ENCODE measurements at places on chromosomes 5 and 9.

- DNase-seq: no peak
Observed at GRCh38 chr5:7422316-7423106, 26.6 kb downstream of the ADCY2 start.

- no peak for DNase-seq
Observed at GRCh38 chr5:37637165-37637845, 202.5 kb downstream of the GDNF start.

- DNase-seq: peak; percentile 65
Observed at GRCh38 chr5:61732369-61732768, 400.3 kb downstream of the ZSWIM6 start.

DNA sequence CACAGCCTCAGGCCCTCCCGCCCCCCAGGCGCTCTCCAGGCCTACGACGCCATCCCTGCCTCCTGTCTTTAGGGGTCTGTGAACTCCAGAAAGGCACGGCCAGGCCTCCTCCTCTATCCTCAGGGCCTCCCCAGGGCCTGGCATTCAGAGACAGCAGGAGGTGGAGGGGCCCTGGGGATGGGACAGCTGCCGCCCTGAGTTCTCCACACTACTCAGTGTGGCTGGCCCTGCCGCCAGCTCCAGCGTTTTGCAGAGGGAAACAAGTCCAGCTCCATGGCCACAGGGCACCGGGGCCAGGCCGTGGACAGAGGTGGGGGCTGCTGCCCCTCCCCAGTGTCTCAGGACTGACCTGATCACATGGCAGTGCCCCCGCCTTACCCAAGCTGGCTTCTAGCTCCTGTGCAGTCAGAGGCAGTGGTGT is 16.4 kb downstream of the SH3GLB2 start:
- peak; percentile 56 for DNase-seq

GRCh38 chr5:180688330-180689070 is 39.1 kb upstream of the FLT4 start:
- DNase-seq: no peak

- DNase-seq: no peak
Observed at GRCh38 chr5:57348376-57349140, 134.1 kb downstream of the ACTBL2 start.

GRCh38 chr5:91865915-91866314 is 482.8 kb upstream of the ARRDC3 start:
- no peak for DNase-seq

- no peak for DNase-seq
Observed at GRCh38 chr9:96342571-96343245, 40.7 kb upstream of the HSD17B3 start.

DNA sequence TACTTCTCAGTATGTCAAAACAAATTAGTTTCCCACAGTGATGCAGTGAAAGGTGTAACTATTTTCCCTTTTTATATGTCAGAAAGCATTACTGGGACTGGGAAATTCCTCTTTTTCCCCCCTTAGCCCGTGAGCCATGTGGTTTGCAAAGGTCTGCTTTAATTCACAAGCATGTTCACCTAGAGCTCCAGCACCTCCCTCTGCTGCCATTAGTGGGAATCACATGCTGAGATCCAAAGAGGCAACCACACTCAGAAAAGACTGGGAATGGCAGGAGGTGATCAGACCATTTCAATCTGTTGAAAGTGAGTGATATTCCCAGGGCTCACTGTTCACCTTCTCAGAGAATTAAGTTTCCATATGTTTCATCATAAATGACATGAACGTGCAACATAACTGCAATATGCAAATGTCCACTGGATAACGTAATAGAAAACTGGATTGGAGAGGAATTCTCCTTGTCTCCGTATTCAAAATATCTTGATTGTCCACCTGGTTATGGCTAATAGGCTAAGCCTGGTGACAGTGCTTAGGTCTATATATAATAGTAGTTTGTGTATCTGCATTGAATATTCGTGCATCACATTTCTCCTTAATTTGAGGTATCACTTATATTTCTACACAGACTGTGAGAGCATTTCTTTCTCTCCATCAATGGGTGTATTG is 703.5 kb upstream of the WWC1 start:
- DNase-seq: peak; percentile 50

DNA sequence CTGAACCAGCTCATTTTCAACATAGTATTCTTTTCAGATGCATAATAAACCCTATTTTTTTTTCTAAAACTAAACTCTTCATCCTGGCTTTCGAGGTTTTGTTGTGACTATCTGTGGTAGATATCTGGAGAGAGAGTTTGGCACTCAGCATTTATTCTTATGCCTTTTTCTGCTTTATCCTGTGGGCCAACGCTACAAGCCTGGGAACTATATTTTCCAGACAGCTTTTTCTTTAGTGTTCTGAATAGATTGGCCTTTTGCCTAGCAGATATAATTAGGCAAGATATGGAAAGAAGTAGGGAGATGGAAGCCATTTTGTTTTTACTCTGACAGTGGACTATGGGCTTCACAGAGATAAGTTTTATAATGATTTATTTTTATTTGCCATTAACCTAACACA is 486.7 kb downstream of the TMEM232 start:
- no peak for DNase-seq

DNA sequence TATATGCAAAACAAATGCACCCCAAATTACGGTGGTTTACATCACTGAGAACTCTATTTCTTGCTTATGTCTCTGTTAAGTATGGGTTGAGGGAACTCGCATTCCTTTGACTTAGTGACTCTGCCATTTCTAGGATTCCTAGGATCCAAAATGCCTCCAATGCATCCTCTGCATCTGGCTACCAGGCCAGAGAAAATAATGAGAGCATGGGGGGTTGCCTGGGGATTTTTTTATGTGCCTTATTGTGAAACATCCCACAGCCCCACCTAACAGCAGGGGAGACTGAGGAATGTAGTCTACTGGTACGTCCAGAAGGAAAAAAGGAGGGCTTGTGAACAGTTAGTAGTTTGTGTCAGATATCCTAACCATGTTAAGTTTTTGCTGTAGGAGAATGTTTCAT is 466.0 kb upstream of the ARRDC3 start:
- DNase-seq: no peak

- DNase-seq: no peak
Observed at GRCh38 chr9:78707481-78707991, 410.6 kb downstream of the PSAT1 start.

DNA sequence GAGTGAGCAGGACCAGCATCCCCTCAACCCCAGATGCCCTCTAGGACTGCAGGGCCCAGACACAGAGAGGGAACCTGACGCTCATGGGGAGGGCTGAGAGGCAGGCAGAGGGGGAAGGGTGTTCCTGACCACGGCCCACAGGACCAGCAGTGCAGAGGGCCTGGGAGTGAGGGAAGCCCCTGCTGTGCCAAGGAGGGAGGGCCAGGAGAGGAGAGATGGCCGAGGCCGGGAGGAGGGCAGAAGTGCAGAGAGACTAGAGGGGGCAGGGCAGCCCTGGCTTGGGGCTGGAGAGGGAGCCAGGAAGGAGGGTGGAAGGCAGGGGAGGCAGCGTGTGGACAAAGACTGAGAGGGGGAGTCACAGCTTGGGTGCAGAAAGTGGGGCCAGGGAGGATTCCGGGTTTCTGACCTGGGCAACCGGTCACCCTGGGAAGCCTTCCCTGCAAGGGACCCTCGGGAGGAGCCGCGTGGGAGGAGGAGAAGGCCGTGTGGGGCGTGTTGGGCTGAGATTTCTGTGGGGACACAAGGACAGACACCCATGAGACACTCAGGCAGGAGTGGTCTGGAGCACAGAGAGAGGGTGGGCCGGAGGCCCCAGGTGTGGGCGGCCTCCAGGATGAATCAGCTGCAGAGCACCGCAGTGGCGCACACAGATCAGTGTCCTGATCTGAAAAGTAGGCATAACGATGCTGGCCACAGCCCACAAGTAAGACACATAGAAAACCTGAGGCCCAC is 117.5 kb downstream of the ADAMTS2 start:
- peak; percentile 32 for DNase-seq

GRCh38 chr9:133731876-133732638 is 6.1 kb downstream of the SARDH start:
- DNase-seq: no peak

DNA sequence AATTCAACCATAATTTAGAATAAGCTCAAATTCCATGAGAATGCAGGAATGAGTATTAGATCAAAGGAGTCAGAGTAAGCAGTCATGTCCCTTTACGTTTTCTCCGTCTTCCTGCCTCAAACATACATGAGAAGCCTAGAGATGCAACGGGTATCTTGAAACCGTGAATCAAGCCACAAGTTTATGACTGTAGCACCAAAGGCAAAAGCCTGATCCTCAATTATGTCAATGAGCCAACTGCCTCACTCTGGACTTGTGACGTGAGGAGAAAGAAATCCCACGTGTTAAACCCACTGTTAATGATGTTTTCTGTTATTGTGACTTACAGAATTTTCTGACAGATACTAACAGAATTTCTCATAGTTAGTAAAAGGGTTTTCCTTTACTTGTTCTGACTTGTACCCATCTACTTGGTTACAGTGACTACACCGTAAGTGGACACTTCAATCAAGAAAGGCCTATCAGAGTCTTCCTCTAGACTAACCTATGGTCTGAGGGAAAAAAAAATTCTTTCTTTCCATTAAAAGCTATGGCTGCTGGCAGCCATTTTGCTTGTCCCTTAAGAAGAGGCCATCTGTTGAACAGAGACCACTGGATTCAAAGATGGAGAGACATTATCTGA is 35.3 kb upstream of the HK3 start:
- no peak for DNase-seq

GRCh38 chr5:64519263-64519662 is 13.4 kb downstream of the RGS7BP start:
- no peak for DNase-seq

GRCh38 chr9:93231121-93231694 is 47.3 kb downstream of the WNK2 start:
- no peak for DNase-seq

DNA sequence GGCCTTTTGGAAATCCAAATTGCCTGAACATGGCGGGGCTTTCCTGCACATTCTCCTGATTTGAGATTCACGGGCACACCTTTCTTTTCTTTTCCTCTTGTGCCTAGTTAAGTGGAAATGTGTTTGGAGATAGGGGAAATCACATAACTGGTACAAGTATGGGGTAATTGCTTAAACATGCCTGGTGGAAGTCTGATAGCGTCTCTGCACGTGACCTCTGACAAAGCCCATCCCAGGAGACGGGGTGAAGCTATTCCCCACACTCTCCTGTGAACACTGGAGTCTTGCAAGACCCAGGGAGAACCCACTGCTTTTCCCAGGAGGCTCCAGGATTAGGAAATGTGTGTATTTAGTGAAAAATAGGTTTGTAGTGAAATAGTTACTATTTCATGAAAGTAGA is 2.9 kb upstream of the REEP2 start:
- no peak for DNase-seq

- no peak for DNase-seq
Observed at GRCh38 chr5:137332296-137332695, 166.8 kb downstream of the SPOCK1 start.

DNA sequence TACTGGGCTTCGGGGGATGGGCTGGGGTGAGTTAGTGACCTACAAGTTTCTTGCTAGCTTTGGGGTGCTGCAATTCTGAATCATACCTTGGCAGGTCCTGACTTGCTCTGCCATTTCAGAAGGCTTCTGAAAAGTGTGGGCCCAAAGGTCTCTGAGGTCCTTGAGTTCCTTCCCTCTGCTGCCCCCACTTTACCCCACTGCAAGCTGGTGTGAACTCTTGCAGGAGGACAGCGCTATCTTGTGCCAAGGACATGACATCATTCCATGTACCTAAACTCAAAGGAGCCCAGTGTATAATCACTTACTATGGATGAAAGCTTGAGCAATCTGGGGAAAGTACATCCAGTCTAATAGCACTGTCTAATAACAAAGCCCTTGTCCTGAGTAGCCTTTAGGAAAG is 157.4 kb downstream of the RMI1 start:
- no peak for DNase-seq

DNA sequence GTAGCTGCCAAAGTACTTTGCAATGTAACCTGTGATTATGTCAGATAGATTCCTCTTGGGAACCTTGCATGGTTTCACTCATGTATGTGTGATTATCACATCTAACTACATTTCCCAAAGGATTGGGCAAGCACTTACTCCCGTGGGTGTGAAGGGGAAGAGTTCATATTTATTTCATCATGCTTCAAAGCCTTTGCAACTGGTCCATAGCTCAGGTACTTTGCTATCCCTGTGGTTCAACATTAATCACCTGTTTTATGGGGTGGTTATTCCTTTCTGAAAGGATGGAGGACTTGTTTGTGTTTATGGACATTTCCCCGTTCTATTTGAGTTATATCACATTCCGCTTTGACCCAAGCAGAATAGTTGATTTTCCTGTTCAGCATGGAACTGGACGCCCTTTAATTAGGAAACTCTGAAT is 13.6 kb upstream of the ERMP1 start:
- DNase-seq: no peak

DNA sequence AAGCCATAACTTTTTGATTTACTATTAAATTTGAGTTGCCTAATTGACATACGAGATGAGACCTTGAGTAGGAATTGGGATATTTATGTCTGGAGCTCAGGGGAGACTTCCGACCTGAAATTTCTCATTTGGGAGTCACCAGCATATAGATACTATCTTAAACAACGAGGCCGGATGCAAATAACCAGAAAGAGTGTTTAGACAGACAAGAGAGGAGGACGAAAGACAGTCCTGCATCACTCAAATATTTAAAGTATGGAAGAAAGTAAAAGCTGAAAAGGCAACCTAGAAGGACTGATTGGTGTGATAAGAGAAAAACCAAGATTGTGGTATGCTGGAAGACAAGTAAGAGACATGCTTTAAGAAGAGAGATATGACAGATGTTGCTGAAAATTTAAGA is 675.0 kb upstream of the NUDT12 start:
- no peak for DNase-seq

GRCh38 chr5:109859537-109859936 is 169.8 kb downstream of the MAN2A1 start:
- no peak for DNase-seq

GRCh38 chr9:119240546-119240945 is 128.7 kb downstream of the BRINP1 start:
- no peak for DNase-seq

GRCh38 chr5:120092649-120093048 is 371.5 kb upstream of the PRR16 start:
- DNase-seq: no peak

DNA sequence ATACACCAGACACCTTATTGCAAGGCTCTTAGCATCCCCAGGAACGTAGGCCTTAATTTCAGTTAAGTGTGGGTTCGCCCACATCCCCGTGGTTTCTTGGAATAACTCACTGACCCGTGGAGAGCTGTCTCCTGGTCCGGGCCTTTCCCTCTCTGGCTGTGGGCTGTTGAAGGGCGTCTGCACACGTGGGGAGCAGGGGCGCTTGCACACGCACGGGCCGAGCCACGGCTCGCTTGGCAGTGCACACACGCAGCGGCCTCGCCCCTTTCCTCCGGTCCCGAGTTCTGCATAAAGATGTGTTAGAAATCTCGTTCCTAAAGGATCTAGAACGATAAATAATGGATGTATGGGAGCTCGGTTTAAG is 141.9 kb downstream of the PBX3 start:
- DNase-seq: peak; percentile 82

DNA sequence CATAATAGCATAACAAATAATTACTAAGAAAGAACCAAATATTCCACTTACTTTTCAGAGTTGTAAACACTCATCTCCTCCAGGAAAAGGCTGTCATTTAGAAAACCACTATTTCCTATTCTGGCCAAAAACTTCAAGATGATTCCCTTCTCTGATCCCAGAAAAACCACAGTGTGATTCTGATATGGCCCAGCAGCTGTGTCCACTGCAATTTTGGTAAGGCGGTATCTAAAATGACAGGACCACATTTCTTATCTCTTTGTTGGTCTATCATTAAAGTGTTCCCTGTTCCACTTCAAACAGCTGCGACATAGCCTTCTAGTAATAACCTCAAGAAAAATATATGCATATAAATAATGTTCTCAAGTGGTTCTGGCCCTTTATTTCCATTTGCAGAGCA is 96.1 kb downstream of the SEMA6A start:
- DNase-seq: no peak
